C1 segment of cervical spinal cord (tissue), 14 donors: ENCODE measurements at places on chromosomes 12 and 14.

- no peak for DNase-seq
These were observed 107.9 kb downstream of the SLC38A4 start for GRCh38 chr12:46717868-46718267.

DNA sequence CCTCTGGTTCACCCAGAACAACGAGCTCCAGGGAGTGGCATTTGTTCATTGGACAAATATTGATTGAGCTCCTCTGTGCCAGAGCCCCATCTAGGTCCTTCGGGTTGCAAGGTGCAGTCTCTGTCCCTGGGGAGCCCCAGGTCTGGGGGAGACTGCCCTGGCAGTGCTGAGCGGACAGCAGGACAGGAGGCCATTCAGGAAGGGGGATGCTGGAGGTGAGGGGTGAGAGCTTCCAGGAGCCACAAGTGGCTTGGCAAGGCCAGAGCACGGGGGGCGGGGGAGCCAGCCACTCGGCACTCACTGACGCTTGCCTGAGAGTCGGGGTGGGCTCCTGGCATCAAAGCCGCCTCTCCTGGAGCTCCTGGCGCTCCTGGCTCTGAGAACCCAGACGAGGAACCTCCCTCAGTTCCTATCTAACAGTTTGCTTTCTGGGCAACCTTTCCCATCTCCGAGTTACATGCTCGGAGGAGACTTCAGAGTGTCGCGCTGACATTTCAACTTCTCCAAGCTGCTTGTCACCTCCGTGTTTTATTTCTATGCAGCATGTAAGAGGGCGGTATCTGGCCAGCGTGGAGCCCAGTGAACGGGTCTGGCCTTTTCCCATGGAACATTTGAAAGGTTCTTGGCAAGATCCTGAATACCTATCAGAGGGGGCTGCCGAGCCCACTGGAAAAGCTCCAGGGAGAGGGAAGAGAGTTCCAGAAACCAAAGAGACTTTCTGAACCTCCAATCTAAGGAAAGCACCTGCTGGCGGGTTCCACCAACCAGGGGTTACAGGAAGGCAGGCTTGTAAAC, 62.0 kb upstream of the BCL11B start:
- DNase-seq = no peak

- no peak for DNase-seq
These were observed 21.6 kb downstream of the NCOR2 start for GRCh38 chr12:124545508-124546418.

DNA sequence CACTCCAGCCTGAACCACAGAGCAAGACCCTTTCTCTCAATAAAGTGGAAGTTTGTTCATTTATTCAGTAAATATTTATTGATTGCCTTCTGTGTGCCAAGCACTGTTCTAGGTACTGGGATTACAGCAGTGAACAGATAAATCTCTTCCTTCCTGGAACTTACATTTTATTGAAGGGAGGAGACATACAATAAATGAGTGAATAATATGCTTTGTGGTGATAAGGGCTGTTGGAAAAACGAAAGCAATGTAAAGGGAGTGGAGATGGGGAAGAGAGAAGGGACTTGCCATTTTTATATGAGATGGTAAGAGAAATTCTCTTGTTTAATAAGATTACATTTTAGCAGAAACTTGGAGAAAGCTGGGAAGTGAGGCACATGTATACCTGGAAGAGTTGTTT, 1.6 kb downstream of the GSKIP start:
- DNase-seq = no peak

DNA sequence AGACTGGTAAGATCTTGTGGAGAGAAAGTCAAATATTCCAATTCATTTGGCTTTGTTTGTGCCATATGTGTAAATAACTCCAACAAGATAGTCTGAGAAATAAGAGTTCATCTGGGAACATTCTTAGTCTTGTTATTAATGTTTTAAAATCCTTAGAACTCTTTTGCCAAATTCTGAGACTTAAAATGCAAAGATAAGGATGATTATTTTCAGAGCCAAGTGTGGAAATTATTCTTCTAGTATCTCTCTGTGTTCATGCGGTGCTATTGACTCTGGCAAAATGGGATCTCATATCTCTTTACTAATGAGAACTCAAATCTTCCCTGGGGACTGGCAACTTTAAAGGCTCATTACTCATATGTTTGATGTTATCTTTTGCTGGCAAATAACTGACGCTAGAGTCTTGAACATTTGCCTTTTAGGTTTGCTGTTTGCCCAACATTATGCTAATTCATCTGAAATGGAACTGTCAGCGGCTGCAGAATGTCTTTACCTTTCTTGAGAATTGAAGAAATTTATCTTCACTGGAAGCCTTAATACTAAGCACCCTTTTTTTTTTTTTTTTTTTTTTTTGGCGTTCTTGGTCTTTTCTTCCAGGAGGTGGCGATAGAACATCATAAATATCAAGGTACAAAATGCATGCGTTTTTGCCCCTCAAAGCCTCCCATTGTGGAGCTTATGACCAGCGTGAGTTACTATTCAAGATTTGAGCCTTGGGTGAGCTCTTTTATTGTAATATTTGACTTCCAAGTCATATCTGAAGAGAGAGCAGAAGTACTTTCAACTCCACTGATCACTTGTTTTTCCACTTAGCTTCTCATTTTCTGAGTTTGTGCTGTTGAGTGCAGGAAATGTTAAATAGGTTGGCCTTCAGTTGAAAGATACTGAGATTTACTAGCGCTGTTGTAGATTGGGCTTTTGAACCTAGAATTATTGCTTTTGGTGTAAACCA, 86.5 kb downstream of the CAND1 start:
- DNase-seq = no peak

- no peak for DNase-seq
These were observed 4.2 kb upstream of the TRHDE start for GRCh38 chr12:72267974-72268373.

- no peak for DNase-seq
These were observed 3.7 kb downstream of the GPR132 start for GRCh38 chr14:105061428-105062047.

GRCh38 chr12:94263905-94264561, 115.7 kb downstream of the PLXNC1 start:
- no peak for DNase-seq

DNA sequence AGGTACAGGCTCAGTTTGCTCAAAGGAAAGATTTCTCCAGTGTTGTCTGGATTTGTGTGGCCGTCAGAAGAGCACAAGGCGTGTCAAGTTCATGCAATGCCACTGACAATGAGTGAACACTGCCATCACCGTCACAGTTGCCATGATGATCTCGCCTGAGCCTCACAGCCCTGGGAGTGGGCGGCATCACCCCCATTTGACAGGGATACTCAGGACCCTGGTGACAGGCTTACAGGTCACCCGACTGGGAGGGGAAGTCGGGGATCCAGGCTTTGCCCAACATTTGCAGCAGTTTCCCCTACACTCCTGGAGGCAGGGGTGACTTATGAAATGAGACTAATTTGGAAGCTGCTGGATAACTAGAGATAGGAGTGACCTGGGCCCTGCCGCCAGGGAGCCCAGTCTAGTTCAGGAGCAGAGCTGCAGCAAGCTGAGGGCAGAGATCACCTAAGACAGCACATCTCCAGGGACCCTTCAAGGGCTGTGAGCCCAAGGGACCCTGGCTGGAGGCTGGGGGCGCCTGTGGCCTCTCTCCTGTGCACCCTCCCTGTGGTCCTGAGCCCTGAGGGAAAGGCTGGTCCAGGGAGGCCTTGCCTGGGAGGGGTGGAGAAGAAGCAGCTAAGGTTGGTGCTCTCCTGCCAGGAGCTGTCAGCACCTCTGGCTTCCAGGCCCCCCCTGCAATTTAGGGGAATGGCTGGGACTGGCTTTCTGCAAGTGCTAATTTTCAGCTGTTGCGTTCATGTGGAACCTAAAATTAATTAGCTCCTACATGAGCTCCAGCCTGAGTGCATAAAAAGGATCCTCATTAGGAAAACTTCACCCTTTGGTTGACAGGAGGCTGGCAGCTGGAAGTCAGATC, 32.4 kb upstream of the BEGAIN start:
- DNase-seq = no peak

GRCh38 chr12:72289633-72290032, 17.5 kb downstream of the TRHDE start:
- no peak for DNase-seq

- DNase-seq = peak; percentile 6
These were observed 109.0 kb downstream of the CHST11 start for GRCh38 chr12:104565606-104566243.

GRCh38 chr14:40574780-40575179, 1031.9 kb upstream of the LRFN5 start:
- no peak for DNase-seq

GRCh38 chr14:74892745-74893144, 11.0 kb downstream of the DLST start:
- DNase-seq = no peak

- peak; percentile 59 for DNase-seq
These were observed 582 bp downstream of the SGPP1 start for GRCh38 chr14:63727231-63727735.

DNA sequence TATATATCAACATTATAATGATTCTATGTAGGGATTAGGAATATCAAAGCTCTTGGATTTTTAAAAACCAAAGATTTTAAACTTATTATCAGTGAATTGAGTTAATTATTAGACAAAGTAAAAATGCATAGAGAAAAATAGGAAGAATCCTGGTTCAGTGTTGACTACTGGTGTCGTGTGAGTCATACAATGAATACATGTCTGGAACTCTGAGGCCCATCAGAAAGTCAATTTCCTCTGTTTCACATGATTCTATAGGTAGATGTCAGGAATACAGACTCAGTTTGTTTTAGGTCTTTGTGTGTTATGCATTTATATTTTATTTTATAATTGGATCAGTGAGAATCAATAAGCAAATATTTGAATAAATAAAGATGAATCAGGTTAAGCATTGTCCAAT, 84.5 kb upstream of the RTL1 start:
- no peak for DNase-seq

DNA sequence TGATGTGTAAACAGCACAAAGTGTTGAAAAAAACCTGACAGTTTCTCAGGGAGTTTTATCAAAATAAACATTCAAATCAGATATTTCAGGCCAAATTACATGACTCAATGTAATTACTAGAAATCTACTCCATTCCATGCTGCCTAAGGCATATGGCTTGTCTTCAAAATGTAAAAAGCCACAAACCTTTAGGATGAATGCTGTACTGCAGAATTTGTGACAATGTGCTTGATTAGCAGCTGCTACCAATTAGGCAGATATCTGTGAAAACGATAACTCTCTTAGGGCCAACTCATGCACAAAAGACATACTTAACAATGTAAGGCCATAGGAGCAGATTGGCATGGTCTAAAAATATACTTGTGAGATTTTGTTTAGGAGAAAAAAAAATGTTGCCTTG, 267.0 kb downstream of the DACT1 start:
- DNase-seq = no peak

DNA sequence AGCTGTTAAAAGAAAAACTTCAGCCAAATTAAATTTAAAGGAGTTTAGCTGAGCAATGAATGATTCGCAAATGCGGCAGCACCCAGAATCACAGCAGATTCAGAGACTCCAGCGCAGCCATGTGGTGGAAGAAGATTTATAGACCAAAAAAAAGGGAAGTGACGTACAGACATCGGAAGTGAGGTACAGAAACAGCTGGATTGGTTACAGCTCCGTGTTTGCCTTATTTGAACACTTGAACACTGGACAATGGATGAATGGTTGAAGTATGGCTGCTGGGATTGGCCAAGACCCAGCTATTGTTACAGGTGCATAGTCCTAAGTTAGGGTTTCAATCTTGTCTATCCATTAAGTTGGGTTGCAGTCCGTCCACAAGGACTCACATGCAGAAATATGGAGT, 42.6 kb downstream of the GALNT8 start:
- no peak for DNase-seq

GRCh38 chr14:29390081-29390832, 537.4 kb downstream of the PRKD1 start:
- no peak for DNase-seq

- no peak for DNase-seq
These were observed 37.3 kb downstream of the SSH1 start for GRCh38 chr12:108819920-108820706.

DNA sequence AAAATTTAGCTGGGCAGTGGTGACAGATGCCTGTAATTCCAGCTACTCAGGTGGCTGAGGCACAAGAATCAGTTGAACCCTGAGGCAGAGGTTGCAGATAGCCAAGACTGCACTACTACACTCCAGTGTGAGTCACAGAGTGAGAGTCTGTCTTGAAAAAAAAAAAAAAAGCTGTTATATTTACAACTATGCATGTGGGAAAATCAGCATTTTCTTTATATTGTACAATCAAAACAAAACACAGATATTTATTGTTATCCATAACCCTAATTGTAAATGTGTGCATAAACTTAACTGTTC, 12.5 kb downstream of the C1R start:
- DNase-seq = no peak

- no peak for DNase-seq
These were observed 12.1 kb downstream of the RITA1 start for GRCh38 chr12:113197518-113198077.

DNA sequence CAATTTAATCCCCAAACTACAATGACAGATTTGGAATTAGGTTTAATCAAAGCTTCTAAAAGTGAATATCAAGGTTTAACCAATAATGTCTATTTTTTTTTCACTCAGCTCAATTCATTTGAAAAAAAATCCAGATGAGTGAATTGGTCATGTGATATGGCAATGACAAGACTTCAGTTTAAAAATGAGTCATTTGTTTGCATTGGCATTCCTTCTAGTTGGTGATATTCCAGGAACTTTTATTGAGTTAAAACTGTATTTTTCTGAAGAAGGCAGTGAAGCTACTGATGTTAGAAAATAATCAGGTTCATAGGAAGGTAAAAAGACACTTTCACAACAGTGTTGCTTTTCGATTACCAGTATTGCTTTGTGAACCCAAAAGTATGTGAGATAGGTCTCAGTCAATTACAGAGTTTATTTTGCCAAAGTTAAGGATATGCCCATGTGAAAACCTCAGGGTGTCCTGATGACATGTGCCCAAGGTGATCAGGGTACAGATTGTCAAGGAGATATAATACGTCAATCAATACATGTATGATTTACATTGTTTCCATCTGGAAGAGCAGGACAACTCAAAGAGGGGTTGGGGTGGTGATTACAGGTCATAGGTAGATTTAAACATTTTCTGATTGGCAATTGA, 1214.9 kb downstream of the GALC start:
- no peak for DNase-seq

DNA sequence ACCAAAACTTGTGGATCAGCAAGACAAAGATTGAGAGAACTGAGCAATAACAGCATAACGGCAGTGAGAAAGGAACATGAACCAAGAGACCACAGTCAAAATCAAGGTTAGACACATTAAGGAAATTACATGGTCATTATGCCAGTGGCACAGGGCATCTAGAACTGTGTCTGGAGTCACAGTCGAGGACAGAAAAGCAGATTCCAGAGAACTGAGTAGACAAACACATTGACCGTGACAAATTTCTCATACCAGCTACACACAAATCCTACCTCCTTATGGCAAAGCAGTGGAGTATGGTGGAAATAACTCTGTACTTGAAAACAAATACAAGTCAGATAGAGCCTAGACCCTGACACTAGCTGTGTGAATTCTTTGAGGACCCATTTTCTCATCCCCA, 367.3 kb downstream of the DUSP6 start:
- DNase-seq = no peak

DNA sequence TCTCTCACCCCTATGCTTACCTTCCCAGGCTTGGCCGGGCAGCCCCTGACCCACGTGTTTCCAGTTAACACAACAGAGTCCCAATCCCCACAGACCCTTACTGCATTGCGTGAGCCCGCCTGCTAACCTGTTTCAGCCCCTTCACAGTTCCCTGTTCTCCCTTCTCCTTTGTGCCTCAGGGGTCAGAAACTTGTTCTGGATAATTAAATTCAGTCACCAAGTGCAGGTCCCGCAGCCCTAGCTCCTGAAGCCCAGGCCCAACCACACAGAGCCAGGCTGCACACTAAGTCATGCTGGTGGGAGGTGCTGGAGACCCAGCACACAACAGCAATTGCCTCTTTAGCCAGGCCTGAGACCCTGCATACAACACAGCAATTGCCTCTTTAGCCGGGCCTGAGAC, 9.6 kb downstream of the ISM2 start:
- no peak for DNase-seq
